ENCODE measurements at places on chromosomes 6 and 20.

DNA sequence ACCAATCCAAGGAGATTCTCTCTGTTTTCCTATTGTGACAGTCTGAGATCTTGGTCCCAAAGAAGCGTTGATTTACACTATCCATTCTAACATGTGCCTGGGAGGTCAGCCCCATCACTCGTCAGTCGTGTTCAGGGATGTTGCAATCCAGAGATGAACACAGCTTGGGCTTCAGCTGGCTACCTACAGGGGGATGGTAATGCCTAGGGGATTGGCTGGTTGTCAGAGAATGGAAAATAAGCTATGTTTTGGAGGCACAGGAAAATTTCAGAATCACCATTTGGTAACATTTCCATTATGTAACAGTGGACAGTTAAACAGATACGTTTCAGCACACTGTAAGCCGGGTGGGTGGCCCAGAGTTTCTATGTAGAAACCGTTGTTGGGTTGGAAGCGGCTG is 147.1 kb upstream of the RALGAPA2 start:
- DNase-seq: no peak

DNA sequence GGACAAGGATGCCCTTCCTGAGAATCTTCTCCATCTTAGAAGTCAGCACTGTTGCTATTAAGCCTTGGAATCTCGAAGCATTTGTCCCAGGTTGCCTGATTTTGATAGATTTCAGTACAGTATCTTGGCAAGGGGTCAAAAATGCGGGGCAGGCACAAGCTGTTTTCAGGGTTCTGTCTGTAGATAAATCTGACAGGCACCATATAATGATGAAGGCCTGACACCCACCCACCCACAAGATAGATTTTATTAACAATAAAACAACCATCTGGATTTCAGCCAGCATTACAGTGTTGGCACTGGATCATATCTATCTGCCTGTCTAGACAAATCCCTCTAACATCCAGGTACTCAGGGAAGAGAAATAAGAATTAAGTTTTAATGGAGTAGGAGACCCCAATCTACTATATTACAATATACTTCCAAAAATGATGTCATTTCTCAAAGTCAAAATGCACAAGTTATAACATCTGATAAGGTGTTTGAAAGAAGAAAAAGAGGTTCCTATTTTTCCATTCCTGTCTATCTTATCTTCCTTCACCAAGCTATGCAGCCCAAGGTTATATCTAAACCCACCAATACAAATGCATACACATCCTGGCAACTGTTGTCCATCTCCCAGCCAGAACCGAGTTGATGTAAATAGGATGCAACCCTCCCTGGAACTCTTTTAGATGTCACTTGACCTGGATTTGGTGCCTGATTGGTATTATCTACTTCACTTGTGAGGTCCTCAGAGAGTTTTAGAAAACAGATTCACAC is 10.7 kb downstream of the NEDD9 start:
- DNase-seq: no peak

DNA sequence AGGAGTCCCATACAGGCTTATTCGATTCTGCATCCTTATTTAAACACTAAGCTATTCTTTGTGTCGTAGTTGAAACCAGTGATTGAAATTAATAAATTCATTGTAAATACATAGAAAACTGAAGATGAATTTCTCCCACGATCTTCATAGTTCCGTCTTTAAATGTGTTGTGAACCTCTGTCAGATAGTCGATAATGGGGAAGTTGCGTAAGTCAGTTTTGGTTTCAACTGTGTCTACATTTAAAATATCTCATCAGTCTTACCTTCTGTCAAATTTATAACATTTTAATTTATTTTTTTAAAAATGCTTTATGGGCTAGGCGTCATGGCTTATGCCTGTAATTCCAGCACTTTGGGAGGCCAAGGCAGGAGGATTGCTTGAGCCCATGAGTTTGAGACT is 12.7 kb downstream of the STX11 start:
- DNase-seq: no peak

GRCh38 chr20:5715071-5715841 is 34.9 kb upstream of the SHLD1 start:
- no peak for DNase-seq

DNA sequence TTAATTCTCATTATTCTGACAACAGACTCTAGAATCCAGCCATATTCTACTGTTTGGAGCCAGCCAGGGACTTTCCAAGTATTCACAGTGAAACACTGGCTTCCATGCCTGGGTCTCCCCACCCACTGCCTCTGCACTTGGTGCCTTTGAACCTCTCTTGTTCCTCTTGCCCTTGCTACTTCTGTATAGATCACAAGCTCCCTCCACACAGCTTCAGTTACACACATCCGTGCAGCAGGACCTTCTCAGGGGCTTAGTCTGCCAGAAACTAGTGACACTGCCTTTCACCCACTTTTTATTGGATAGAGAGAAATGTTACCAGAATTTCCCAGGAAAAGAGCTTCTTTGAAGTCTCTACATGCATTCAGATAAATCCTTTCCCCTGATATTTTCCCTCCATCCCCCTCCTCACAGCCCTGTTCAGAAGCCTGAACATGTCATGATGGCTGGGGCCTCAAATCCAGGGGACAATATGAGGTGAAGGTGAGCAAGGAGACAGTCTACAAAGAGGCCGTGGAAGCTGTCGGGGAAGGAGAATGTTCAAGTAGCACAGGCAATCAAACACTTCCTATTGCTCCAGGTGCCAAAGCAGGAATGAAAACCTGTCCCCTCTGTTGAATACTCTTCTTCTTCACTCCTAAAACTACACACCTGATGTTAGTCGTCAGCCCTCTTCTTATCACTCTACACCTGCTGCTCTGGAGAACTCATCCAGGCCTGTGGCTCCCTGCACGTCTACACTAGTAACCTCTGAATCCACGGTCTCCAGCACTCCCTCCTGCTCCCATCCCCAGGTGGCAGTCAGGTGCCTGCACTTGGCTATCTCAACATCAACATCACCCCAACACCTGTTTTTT is 20.2 kb upstream of the HLA-DOA start:
- no peak for DNase-seq

- DNase-seq: no peak
Measured at GRCh38 chr6:69732640-69733039, 64.2 kb downstream of the LMBRD1 start.

GRCh38 chr6:106792536-106793236 is 163.3 kb downstream of the QRSL1 start:
- DNase-seq: no peak

DNA sequence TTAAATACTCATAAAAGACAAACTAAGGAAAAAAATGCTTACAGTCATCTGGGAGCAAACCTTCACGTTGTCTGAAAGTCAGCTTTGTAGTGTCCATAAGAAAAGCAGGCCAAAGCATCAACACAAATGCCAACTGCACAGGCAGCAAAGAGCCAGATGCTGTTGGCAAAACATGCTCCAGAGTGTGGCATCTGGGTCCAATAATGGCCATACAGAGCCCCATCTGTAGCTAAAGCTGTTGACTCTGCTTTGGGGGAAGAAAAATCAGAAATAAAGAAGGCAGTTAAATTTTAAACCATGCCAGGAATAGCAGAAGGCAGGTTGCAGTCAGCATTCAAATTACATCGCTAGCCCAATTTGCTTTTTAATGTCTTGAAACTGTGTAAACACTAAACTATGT is 776.3 kb downstream of the EYS start:
- no peak for DNase-seq

DNA sequence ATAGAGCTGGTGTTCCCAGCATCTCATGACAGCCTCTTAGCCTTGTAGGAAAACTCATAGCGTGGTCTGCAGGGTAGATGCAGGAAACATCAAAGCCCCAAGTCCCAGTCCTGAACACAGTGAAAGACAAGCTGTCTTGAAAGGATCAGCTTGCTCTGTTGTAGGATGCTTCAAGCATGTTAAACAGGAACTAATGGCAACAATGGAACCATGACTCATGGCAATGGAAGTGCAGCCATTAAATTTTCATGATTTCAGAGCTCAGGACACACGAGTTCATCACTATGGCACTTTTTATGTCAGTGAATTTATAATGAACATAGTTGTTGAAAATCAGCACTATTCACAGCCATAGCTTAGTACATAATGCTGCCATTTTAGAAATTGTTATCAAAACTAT is 367.7 kb downstream of the KIF16B start:
- DNase-seq: no peak

DNA sequence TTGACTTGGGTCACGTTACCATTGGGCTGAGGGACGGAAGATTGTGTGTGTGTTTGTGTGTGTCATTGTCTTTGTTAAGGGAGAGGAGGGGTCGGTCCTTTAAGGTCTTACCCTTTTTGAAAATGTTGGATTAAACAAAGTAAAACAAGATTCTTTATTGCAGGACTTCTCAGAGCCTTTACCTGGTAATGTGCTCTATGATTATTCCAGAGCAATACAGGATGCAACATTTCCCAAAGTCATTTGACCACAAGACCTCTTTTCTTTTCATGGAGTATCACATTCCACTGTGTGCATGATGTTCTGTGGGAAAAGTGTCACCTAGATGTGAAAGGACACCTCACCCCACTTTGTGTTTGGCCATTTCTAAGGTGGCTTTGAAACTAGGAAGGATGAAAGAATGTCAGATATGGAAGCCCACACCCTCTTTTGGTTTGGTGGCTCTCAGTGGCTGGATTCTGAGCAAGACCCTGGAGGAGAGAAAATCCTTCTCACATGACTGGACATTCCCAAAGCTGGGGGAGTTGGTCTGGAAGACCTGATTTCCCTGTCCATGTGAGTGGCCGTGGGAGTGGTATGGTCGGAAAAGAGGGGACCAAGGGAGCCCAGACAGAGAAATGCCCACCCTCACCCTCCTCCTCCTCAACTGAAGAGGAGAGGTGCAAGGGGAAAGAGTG is 18.2 kb upstream of the ZNF831 start:
- DNase-seq: no peak
